ENCODE measurements at places on chromosomes 1 and 21.

- no peak for DNase-seq
Observed at GRCh38 chr1:178066296-178066907, 27.5 kb upstream of the RASAL2 start.

- DNase-seq = no peak
Observed at GRCh38 chr1:33818071-33818470, 45.8 kb upstream of the HMGB4 start.

- no peak for DNase-seq
Observed at GRCh38 chr1:1755852-1756251, 22.4 kb downstream of the NADK start.

- no peak for DNase-seq
Observed at GRCh38 chr1:156026588-156026987, 5.8 kb upstream of the SSR2 start.

DNA sequence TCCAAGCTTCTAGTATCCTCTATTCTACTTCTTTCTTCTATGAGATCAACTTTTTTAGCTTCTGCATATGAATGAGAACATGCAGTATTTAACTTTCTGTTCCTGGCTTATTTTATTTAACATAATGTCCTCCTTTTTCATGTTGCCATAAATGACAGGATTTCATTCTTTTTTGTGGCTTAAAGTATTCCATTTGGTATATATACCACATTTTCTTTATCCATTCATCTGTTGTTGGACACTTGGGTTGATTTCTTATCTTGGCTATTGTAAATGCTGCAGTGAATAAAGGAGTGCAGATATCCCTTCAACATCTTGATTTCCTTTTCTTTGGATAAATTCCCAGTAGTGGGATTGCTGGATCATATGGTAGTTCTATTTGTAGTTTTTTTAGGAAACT, 209.6 kb downstream of the GPR52 start:
- DNase-seq = no peak

DNA sequence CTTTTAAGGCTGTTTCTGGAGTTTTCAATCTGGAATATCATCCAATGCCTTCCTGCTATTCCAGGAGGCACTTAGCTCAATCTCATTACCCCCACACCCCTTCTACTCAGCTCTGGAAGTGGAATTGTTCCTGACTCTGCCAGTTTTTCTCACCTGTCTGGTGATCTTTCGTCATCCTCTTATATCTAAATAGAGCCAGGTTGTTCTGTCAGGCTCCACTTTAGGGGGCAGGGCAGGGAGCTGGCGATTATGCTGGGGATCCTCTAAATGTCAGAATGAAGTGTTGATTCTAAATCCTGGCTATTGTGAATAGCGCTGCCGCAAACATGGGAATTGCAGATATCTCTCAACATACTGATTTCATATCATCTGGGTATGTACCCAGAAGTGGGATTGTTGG, 63.6 kb upstream of the ETV3 start:
- no peak for DNase-seq

- no peak for DNase-seq
Observed at GRCh38 chr21:45943630-45944540, 37.7 kb upstream of the COL6A1 start.

DNA sequence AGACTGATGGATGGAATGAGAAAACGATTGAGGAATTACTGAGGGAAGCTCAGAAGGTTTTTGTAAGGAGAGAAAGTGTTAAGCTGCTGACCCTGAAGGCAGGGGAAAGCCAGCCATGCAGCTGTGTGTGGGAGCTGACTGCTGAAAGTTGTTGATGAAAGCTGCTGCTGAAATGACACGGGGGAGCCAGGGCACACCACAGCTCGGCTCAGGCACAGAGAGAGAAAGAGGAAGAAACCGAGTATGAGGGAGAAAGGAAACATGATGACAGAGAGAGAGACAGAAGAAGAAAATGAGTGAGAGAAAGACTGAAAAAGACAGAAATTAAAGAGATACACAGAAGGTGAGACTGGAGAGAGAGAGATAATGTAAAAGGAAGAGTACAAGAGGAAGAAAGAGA, 115.5 kb downstream of the LRRC53 start:
- no peak for DNase-seq

DNA sequence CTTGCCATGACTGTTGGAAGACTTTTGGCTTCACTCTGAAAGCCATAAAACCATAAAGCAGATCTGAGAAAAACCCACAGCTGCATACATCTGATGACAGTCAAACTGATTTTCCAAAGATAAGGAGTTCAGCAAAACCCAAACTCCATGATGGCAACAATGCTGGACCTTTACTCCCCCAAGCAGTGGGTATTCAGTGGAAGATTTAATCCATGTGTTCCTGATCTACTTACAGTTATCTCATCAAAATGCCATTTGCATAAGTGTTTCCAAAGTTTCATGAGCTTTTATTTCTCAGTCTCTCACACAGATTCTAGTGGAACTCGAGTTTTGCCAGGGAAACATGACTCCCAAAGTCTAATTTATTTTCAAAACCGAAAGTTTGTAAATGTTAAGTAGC, 184.9 kb downstream of the ZC3H11B start:
- DNase-seq = no peak

GRCh38 chr21:15272171-15272570, 207.4 kb upstream of the NRIP1 start:
- DNase-seq = no peak

DNA sequence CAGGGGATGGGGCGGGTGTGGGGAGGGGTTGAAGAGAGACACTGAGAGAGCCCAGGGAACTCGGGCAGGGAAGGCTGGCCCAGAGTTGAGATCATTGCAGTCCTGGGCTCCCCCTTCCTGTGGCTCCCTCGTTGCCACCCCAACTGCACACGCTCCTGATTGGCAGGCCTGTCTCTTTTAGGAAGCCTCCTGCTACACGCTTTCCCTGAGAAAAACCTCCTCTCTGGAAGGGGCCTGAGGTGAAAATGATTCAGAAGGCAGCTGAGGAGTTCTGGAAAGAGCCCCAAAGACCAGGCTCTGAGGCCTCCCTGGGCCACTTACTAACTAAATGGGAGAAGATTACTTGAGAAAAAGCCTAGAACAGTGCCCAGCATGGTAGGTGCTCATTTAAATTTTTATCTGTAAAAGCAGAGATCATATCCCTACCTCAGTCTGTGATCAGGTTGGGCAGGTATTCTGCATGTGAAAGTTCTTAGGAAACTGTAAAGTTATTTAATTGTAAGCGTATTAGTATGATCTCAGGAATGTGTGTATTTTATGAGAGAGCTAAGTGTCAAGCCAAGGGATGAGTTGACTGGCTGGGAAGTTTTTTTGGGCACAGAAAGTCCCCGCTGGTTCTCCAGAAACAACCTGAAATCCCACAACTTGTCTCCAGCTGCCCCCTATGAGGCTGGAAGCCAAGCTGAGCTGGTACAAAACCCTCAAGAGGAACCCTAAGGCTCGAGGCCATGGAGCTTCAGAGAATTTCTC, 65.2 kb upstream of the EPS8L3 start:
- DNase-seq = no peak

DNA sequence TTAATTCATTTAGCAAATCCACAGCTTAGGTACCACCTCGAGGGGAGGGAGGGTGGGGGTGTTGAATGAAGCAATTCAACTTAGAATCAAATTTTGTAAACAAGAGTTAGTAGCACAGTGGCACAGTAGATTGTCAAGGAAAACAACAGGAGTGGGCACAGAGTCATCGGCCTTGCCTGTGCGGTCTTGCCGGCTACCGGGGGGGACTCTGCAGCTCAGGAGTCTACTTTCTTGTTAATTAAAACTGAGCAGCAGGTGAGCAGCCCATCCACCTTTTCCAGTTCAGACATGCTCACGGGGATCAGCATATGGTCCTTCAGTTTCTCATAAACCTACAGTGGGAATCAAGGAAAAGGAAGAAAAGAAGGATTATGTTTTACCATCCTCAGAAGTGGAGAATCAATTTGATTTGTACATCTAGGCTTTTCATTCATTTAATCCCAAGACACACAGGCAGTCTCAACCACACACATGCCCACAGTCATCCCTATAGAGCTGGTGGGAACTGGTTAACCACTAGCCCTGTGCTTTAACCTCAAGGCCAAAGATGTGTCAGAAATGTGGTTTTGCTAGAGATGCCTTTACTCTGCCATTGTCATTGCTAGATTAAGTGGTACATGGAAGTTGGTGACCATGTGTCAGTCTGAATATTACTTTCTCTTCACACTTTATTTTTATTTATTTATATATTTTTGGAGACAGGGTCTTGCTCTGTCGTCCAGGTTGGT, 45.0 kb upstream of the BCL10 start:
- DNase-seq = peak; percentile 20

GRCh38 chr1:232707142-232707541, 77.2 kb upstream of the SIPA1L2 start:
- no peak for DNase-seq

GRCh38 chr1:28591708-28592320, at the start of gene RAB42:
Gene RAB42, plus strand, starts transcription at chr1:28592265. Its CDS starts 247 bp downstream, at chr1:28592512.
- DNase-seq = peak; percentile 12

DNA sequence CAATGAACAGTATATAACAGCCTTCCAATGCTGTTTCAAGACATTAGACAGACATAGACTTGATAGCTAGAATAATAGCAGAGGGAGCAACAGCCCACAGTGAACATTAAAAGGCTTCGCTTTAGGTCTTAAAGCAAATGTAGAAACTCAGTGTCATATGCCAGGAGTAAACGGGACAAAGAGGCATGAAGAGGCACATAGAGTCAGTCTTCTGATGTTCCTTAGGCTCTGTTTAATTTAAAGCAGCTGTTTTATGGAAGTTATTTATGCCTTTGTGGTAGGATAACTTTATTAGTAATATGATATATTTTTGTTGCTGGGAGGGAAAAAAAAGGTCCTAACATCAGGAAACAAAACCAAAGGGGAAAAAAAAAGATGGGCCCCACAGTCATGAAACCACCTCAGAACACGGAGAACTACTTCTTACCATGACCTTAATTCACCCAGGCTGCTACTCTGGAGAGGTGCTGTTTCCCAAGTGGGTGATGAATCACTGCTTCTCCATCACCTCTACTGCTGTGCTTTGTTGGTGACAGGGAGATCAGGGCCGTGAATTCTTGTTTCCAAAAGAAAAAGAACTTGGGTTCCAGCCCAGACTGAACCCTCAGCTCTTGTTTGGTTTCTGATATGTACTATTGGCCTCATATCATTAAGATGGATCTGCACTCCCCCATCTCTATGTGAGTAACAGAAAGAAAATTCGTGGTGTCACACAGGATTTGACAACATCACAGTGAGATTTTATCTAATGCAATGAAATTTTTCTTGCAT, 616.9 kb downstream of the KIF26B start:
- no peak for DNase-seq

- peak; percentile 15 for DNase-seq
Observed at GRCh38 chr1:30111431-30111830, 612.0 kb downstream of the MATN1 start.

- no peak for DNase-seq
Observed at GRCh38 chr1:74570797-74571492, 58.5 kb upstream of the LRRC53 start.

DNA sequence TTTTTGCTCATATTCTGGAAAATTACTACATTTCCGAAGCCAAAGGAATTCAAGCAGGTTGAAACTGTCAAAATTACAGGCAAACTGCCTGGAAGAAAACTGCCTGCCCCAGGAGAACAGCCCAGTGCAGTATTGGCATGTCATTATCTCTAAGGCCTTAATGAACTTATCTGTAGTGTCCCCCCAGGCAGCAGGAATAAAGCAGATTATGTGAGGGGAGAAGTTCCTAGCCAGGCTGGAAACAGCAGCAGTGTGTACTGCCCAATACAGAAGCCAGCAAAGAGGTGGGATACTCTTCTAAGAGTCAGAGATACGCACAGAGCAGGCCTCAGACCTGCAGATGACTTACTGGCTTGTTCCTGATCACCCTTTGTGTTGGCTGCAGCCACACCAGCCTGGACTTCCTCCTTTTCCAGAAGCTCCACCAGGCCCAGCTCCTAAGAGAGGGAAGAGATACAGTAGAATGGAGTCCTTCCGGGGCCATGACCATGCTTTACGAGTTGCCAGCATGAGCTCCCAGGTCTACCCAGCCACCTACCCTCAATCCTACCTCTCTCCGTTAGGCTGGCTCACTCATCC, 11.7 kb downstream of the IQGAP3 start:
- DNase-seq = no peak

DNA sequence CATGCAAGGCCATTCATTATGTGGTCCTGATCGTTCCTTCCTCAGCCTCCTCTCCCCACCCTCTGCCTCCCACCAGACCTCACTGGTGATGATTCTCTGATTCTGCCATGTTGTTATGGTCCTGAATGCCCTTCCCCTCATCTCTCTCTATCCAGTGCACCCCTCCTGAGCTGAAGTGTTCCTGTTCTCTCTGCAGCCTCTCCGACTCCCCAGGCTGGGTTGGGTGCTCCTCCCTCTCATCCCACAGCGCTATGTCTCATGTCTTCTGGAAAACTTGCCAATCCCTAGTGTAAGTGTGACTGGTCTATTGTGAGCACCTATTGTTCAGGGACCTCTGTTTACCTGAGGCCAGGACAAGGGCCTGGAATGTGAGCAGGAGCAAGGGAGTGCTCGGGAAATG, 11.1 kb upstream of the PEF1 start:
- DNase-seq = no peak

- no peak for DNase-seq
Observed at GRCh38 chr1:163747855-163748254, 426.1 kb downstream of the NUF2 start.

All from stimulated activated CD4-positive, alpha-beta T cell treated with anti-CD3 and anti-CD28 coated beads, Interleukin-4, amount 100 ng/mL, for 24 hours (primary cell).